ENCODE measurements at places on chromosomes 6 and 20.
A peak's percentile ranks its signal among the peaks of the same experiment; 100 is the strongest.

- no peak for DNase-seq
- no peaks in the 10 kb centered on the region for H3K4me1 ChIP-seq
- no peak overlapping the region for H3K4me3 ChIP-seq
These were observed 44.1 kb downstream of the SAMD3 start for GRCh38 chr6:130178692-130179091.

DNA sequence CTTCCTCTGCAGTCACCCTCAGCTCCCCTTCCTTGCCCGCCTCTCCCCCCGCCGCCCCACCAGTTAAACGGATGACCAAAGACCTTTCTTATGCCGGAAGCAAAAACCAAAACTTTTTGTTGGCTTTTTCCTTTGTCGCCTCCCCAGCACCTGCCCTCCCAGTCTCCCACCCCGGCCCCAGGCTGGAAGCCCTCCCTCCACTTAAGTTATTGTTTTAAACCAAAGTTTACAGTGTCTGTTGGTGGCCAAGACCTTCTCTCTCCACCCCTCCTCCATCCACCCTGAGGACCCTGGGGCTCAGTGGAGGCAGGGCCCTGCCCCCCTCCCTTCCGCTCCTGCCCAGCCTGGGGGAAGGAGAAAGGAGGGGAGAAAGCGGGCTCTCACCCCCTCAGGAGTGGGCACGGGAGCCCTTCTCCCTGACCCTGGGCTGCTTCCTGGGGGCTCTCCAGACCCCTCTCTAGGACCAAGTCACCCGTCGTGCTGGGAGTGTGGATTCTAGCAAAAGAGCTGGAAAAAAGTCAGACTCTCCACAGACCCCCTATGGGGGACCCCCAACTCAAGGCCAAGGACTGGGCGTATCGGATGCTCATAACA lies 38.3 kb upstream of the MDFI start:
- no peak overlapping the region for H3K4me3 ChIP-seq
- H3K27ac ChIP-seq, result no peak overlapping the region
- no peaks in the 10 kb centered on the region for H3K27me3 ChIP-seq
- peaks cover 13% of the 10 kb centered on the region for H3K4me1 ChIP-seq

DNA sequence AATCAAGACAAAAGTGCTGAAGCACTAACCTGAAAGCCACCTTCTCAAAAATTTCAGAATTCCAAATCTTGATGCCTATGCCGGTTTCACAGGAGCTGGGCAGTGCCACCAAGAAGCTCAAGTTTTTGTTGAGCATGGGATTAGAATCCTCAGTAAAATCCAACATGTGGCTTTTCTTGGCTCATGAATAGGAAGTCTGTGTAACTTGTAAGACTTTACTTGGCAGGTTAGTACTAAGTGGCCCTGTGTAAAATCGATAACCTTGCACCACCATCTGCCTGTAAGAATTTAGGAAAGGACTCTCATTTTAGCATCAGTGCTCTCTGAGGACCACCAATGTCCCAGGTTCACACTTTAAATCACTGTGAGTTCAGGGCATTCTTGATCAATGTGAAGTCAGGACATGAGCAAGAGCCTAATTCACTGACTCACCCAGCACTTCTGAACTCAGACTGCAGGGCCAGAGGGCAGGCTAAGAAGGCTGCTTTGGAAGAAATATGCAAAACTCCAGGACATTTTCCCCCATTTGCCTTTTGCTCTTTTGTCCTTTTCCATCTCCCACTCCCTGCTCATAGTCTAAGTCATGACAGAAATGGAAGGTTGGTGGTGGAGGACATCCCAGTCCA lies 113.2 kb downstream of the EDN1 start:
- DNase-seq, result no peak
- no peaks in the 10 kb centered on the region for H3K36me3 ChIP-seq
- no peaks in the 10 kb centered on the region for H3K4me1 ChIP-seq
- H3K4me3 ChIP-seq, result no peak overlapping the region
- no peaks in the 10 kb centered on the region for H3K27me3 ChIP-seq
- no peak overlapping the region for H3K27ac ChIP-seq

DNA sequence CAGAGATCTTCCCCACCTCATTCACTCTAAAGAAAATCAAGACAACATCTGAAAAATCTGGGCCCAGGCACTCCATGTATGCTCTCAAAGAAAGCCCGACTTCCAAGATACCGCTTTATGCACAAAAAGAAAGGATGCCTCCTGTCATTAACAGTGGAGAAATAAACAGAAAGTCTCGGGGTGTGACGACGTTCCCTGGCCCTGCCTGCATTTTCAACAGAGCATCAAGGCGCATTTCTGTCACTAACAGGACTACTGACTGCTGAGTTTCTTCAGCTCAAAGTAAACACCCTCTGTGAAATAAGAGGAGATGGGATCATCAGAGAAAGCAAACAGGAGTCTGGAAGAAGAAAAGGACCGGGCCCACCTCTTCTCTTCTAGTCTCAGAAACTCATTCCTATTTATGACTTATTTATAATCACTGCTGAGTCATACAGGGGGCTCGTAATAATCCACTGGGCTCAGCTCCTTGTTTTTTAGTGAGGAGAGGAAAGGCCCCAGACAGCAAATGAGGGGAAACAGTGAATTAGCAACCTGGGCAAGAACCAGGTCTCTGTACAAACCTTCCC lies 99.7 kb downstream of the ZMYND8 start:
- H3K27ac ChIP-seq, result no peak overlapping the region
- no peak for DNase-seq
- H3K4me1 ChIP-seq, result no peaks in the 10 kb centered on the region

GRCh38 chr20:31473331-31474096 lies 1.4 kb downstream of the DEFB124 start:
- H3K4me1 ChIP-seq, result no peaks in the 10 kb centered on the region
- no peak overlapping the region for H3K27ac ChIP-seq
- no peaks in the 10 kb centered on the region for H3K27me3 ChIP-seq
- no peaks in the 10 kb centered on the region for H3K36me3 ChIP-seq
- DNase-seq, result no peak

GRCh38 chr20:33647603-33648395 lies 14.3 kb upstream of the C20orf144 start:
- no peak overlapping the region for H3K27ac ChIP-seq
- H3K27me3 ChIP-seq, result no peaks in the 10 kb centered on the region
- H3K4me1 ChIP-seq, result no peaks in the 10 kb centered on the region
- H3K36me3 ChIP-seq, result peaks cover 32% of the 10 kb centered on the region
- H3K4me3 ChIP-seq, result no peak overlapping the region
- DNase-seq, result no peak

DNA sequence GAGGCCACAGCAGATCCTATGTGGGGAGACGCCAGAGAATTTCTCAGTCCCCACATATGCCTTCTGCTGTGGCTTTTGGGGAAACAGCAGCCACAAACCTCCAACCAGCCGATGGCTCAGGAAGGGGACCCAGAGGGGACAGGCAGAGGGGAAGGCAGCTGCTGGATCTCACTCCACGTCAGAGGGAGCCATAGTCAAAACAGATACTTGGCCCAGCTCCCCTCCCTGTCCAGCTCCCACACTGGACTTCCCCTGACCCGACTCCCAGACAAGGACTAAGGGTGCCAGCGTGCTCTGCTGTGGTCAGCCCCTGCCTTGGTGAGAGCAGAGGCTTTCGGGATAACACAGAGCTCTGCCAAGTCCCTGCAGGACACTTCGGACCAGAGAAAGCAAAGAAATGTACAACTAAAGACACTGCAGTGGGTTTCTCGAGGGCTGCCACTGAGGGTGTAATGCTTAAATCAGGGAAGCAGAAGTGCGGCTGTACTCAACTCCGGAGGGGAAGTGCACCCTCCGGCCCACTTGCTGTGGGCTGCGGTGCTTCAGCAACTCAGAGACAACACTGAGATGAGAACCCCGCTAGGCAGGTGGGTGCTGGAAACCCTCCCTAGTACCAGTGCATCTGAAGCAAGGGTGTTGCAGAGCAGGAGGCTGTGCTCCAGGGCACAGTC lies 47.2 kb downstream of the RRBP1 start:
- no peak for DNase-seq
- H3K4me3 ChIP-seq, result no peak overlapping the region
- no peak overlapping the region for H3K27ac ChIP-seq
- peaks cover 97% of the 10 kb centered on the region for H3K36me3 ChIP-seq
- H3K27me3 ChIP-seq, result no peaks in the 10 kb centered on the region

GRCh38 chr6:146902846-146903245 lies 301.4 kb upstream of the STXBP5 start:
- no peaks in the 10 kb centered on the region for H3K36me3 ChIP-seq
- no peak overlapping the region for H3K4me3 ChIP-seq
- no peak overlapping the region for H3K27ac ChIP-seq
- no peaks in the 10 kb centered on the region for H3K27me3 ChIP-seq
- DNase-seq, result no peak

GRCh38 chr6:113112086-113112485 lies 745.1 kb upstream of the MARCKS start:
- no peaks in the 10 kb centered on the region for H3K4me1 ChIP-seq
- H3K4me3 ChIP-seq, result no peak overlapping the region
- H3K27me3 ChIP-seq, result no peaks in the 10 kb centered on the region
- no peak for DNase-seq
- no peak overlapping the region for H3K27ac ChIP-seq

DNA sequence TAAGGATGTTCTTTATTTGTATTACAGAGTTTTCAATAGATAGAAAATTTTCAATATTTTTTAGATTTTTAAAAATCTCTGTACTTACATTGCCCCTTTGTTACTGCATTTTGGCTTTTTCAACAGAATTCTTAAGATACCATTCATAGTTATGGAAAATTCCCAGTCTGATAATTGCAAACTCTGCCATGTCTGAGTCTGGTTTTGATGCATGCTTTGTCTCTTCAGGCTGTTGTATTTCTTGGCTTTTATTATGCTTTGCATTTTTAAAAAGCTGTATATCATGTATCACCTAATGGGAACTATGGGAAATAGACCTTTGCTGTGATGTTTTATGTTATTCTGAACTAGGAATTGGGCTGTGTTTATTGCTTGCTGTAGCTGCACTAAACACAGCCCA lies 898.9 kb upstream of the ADGRB3 start:
- DNase-seq, result no peak
- H3K27me3 ChIP-seq, result no peaks in the 10 kb centered on the region
- H3K36me3 ChIP-seq, result no peaks in the 10 kb centered on the region
- H3K4me3 ChIP-seq, result no peak overlapping the region

GRCh38 chr6:108222504-108222903 lies 38.3 kb downstream of the SNX3 start:
- no peak overlapping the region for H3K27ac ChIP-seq
- H3K4me3 ChIP-seq, result no peak overlapping the region
- no peaks in the 10 kb centered on the region for H3K4me1 ChIP-seq
- no peak for DNase-seq
- H3K27me3 ChIP-seq, result no peaks in the 10 kb centered on the region

- peaks cover 84% of the 10 kb centered on the region for H3K36me3 ChIP-seq
- H3K27me3 ChIP-seq, result no peaks in the 10 kb centered on the region
- H3K4me3 ChIP-seq, result no peak overlapping the region
- no peaks in the 10 kb centered on the region for H3K4me1 ChIP-seq
- H3K27ac ChIP-seq, result no peak overlapping the region
- no peak for DNase-seq
These were observed 28.4 kb upstream of the APMAP start for GRCh38 chr20:25020901-25021301.

GRCh38 chr20:63370618-63371187 lies 9.6 kb upstream of the CHRNA4 start:
- H3K4me1 ChIP-seq, result no peaks in the 10 kb centered on the region
- DNase-seq, result no peak
- H3K27me3 ChIP-seq, result peaks cover 11% of the 10 kb centered on the region
- H3K36me3 ChIP-seq, result no peaks in the 10 kb centered on the region
- no peak overlapping the region for H3K4me3 ChIP-seq

- H3K27ac ChIP-seq, result no peak overlapping the region
- H3K36me3 ChIP-seq, result no peaks in the 10 kb centered on the region
- no peaks in the 10 kb centered on the region for H3K4me1 ChIP-seq
- no peak for DNase-seq
- H3K4me3 ChIP-seq, result no peak overlapping the region
These were observed 638 bp upstream of the MYL9 start for GRCh38 chr20:36540551-36541211.

DNA sequence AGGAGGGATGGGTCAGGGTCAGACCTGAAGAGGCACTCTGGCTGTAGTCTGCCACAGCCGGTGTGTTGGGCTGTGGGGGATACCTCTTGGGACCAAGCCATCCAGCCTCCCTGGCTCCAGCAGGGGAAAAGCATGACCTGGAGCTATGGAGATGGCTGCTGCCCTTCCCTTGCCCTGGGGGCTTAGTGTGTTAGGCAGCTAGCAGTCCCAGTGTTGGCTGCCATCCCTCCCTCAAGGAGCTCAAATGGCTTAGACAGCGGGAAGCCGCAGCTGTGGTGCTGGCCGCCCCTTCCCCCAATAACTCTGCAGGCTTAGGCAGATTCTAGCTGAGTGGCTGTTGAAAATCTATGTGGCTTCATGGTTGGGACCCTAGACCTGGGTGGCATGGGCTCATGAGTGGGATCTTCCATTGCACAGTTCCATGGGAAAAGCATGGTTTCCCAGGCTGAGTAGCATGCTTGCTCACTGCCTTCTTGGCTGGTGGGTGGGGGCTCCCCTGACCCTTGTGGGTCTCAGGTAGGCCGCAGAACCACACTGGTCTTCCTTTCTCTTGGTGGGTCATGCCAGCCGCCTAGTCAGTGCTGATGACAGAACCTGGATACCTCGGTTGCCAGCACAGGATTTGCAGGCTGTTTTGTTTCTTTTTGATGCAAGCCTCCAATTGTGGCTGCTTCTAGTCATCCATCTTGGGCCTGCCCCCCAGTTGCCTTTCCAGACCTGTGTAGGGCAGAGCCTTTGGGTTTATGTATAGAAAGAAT lies 69.0 kb upstream of the AHI1 start:
- no peak overlapping the region for H3K4me3 ChIP-seq
- no peak for DNase-seq
- H3K4me1 ChIP-seq, result no peaks in the 10 kb centered on the region

- DNase-seq, result no peak
- peaks cover 3% of the 10 kb centered on the region for H3K27me3 ChIP-seq
- no peak overlapping the region for H3K27ac ChIP-seq
- H3K4me1 ChIP-seq, result no peaks in the 10 kb centered on the region
- H3K4me3 ChIP-seq, result no peak overlapping the region
These were observed 10.2 kb upstream of the MMS22L start for GRCh38 chr6:97293198-97293696.

- H3K4me3 ChIP-seq, result no peak overlapping the region
- no peak overlapping the region for H3K27ac ChIP-seq
- no peak for DNase-seq
- H3K36me3 ChIP-seq, result no peaks in the 10 kb centered on the region
These were observed 940.6 kb downstream of the KIF16B start for GRCh38 chr20:15632680-15633079.

- DNase-seq, result no peak
- H3K4me3 ChIP-seq, result no peak overlapping the region
- H3K27me3 ChIP-seq, result peaks cover 6% of the 10 kb centered on the region
- H3K4me1 ChIP-seq, result no peaks in the 10 kb centered on the region
These were observed 25.6 kb upstream of the AHI1 start for GRCh38 chr6:135522965-135523692.

DNA sequence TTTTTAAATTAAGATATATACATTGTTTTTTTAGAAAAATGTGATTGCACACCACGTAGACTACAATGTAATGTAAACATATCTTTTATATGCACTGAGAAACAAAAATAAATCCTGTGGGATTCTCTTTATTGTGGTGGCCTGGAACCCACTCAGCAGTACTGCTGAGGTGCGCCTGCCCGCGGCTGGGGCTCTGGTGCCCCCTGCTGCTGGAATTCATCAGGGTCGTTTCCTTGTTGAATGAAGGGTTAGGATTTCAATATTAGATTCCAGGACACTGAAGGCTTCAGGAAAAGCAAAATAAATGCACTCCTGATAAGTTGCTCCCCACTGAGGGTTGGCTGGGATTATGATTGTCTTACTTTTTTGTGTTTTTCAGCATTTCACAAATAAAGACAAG lies 175.8 kb upstream of the GGTLC1 start:
- no peaks in the 10 kb centered on the region for H3K36me3 ChIP-seq
- no peak overlapping the region for H3K27ac ChIP-seq
- peak; percentile 54 for DNase-seq
- no peak overlapping the region for H3K4me3 ChIP-seq
- no peaks in the 10 kb centered on the region for H3K27me3 ChIP-seq
